ENCODE measurements at places on chromosomes 5 and 9.

GRCh38 chr9:85900504-85901201 is 40.3 kb upstream of the NAA35 start:
- DNase-seq, result no peak

- DNase-seq, result no peak
Measured at GRCh38 chr9:86481466-86481865, 127.3 kb upstream of the TUT7 start.

- DNase-seq, result peak; percentile 57
Measured at GRCh38 chr9:120583958-120584369, 4.0 kb upstream of the CDK5RAP2 start.

GRCh38 chr9:129382281-129383018 is 204.4 kb upstream of the IER5L start:
- DNase-seq, result no peak

DNA sequence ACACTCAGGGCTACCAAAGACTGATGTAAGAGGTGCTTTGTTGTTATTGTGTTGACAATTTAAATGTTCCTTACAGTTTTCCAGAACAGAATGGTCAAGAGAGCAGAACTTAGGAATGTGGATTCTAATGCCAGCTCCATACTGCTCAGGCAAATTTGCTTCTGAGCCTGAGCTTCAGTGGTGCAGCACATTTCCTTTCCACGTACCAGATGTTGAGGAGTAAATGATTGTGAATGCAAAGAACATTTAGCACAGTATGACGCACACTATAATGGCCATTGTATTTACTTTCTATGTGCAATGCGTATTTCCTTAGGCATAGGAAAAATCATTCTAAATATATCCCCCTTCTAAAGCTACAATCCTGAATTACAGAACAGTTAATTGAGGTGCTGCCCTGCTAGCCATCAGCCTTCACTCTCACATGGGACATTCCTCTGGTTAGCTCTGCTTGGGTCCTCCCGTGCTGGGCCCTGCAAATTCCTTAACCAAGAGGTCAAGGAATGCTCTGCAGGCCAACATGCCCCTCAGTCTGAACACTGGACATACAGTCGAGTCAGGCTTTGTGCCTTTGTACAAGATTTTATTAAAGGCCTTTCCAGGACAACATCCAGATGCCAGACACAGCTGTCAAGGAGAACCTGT is 21.1 kb upstream of the TMEM174 start:
- no peak for DNase-seq

DNA sequence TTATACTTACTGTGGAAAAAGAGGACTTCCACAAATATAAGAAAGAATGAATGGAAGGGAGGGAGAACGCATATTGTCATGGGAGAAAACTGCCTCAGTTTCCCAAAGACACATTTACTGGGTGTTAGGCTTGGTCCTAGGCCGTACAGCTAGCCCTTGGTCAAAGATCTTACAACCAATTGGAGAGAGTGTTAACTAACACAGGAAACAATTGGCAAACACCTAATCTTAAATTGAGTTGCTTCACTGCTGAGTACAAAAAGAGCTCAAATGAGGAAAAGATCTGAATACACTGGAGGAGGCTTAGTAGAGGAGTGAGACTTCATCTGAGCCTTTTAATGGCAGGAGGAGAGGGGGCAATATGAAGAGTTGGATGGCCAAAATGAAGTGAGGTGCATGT is 161.7 kb downstream of the GLIS3 start:
- DNase-seq, result no peak

DNA sequence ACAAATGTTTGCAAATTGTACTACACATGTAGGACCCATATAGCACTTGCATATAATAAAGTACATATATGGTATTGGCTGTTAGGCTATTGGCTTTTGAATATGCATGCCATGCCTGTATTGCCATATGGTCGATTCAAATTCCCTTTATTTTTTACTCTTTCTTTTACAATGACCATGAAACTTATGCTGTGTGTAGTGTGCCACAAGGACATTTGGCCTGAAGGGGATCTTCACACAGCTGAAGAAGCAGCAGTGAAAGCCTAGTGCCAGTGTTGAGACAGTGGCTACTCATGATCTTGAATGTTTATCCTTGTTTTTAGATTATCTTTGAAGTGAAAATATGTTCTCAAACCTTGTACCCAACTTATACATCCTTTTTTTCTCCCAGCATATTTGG is 20.5 kb downstream of the TGFBR1 start:
- DNase-seq, result no peak

GRCh38 chr5:68591850-68592249 is 376.3 kb downstream of the PIK3R1 start:
- no peak for DNase-seq

DNA sequence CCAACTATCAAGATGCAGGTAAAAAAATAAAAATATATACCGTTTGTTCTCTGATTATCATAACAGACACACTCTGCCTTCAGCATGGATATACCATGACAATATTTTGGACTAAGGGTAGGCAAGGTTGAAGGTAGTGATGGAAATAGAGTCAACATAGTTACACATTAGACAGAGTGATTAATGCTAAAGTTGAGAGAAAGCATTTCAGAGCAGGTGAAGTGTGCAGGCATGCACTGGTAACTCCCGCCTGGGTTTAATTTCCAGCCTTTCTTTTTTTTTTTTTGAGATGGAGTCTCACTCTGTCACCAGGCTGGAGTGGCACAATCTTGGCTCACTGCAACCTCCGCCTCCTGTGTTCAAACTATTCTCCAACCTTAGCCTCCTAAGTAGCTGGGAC is 458.5 kb downstream of the TLR4 start:
- no peak for DNase-seq

DNA sequence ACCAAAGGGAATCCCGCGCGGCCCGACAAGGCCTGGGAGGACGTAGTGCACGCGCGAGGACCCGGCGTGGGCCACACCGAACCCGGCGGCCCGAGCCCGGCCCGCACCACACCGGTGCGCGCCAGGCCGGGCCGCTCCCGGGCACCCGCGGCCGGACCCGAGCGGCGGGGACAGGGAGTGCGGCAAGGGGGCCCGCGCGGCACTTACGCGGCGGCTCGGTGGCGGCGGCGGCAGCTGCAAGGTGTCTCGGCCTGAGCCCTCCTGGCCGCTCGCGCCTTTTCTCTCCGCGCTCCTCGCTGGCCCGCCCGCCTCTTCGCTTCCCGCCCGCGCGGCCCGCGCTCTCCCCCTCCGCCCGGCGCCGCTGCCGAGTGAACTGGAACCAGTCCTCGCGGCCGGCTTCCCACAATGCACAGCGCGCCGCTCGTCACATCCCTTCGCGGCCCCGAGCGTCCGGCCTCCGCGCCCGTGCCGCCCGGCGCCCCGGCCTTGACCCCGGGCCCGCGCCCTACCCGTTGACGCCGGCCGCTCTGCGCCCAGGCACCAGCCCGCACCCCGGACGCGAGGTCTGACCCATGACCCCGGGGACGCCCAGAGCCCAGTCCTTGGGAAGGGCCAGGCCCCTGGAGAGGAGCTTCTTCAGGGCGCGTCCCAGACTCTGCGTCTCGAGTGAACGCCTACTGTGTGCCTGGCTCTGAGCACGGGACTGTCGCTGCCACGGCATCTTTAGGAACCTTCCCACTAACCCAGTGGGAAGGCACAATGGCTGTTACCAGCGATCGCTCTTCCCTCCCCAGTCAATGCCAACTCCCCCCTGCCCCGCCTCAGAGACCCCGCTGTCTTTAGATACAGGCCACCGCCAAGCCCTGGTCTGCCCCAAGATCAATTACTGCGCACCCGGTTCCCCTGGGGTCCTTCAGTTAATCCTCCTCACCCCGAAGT is at the start of gene MACROH2A1:
MACROH2A1 (minus strand) TSS at position 377 of the 939 bp plus-strand sequence. CDS start 10,138 bp downstream, outside the sequence.
- peak; percentile 90 for DNase-seq

DNA sequence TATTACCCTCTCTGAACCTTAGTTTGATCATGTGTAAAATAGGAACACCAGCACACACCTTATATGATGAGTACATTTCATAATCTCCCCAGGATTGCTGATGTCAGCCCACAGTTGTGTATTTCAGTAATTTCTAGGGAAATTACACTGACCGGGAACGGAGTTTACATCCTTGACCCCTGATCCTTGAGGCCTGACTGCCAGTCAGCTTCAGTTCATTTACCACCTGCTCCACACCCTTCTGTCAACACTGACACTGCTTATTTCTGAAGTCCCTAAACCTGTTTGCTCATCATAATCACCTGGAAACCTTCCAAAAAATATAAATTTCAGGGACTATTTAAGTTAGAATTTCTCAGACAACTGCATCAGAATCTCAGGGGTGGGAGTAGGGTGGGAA is 55.3 kb downstream of the ZNF622 start:
- DNase-seq, result no peak

GRCh38 chr5:78113689-78114264 is 180.7 kb downstream of the AP3B1 start:
- no peak for DNase-seq

GRCh38 chr5:31211098-31211497 is 17.6 kb downstream of the CDH6 start:
- no peak for DNase-seq

GRCh38 chr5:111953351-111954127 is 196.5 kb upstream of the NREP start:
- no peak for DNase-seq

- no peak for DNase-seq
Measured at GRCh38 chr9:93954434-93955061, 607 bp downstream of the BARX1 start.
